ENCODE measurements at places on chromosomes 5 and 9.

DNA sequence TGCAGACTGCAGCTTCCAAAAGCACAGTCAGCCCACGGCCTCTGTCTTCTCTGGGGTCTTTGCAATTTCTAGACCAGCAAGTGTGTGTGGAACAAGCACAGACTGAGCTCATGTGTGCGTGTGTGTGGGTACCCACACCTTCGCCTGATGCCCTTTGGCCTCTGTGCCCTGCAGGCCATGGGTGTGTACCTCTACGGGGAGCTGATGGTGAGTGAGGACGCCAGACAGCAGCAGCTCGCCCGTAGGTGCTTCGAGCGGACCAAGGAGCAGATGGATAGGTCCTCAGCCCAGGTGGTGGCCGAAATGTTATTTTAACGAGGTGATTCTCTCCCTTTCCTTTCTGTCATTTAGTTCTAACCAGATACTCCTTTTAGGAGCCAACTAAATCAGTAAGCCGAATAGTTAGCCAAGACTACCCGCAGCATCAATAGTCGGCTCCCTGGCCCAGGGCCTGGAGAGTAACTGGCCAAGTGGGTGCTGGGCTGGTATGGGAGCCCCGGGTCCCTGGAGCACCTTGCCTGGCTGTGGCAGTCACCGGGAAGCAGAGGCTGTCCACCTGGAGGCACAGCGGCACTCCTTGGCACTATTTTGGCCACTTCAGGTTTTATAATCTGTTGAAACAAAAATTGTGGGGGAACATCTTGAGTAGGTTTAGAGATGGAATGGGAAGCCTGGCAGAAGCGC is 235.0 kb downstream of the FANCC start:
- DNase-seq, result no peak

DNA sequence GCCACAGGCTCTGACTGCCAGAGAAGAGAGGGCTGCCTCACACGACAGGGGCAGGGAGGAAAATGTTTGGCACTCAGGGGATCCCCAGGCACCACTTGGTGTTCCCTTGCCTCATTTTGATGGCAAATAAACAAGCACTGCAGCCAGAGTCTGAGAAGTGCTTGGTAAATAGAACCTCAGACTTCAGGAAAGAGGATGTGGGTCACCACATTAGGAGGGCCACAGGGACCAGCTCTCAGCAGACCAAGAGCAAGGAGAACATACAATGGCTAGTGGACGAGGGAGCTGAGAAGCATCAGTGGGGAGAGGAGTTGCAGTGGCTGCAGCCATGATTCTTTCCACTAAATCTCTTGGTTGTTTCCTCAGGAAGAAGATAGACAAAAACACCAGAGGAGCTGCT is 413.9 kb downstream of the GADD45G start:
- DNase-seq, result no peak

DNA sequence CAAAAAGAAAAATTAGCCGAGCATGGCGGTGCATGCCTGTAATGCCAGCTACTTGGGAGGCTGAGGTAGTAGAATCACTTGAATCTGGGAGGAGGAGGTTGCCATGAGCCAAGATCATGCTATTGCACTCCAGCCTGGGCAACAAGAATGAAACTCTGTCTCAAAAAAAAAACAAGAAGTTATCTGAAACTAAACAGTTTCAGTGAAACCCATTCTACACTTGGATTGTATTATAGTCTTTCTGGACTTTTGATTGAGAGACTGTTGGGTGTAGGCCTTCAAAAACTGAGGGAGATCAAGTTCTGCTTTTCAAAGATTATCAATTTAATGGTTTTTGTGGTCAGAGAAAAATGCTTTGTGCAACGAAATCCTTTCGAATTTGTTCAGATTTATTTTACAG is 34.6 kb upstream of the SPINK5 start:
- DNase-seq, result no peak

DNA sequence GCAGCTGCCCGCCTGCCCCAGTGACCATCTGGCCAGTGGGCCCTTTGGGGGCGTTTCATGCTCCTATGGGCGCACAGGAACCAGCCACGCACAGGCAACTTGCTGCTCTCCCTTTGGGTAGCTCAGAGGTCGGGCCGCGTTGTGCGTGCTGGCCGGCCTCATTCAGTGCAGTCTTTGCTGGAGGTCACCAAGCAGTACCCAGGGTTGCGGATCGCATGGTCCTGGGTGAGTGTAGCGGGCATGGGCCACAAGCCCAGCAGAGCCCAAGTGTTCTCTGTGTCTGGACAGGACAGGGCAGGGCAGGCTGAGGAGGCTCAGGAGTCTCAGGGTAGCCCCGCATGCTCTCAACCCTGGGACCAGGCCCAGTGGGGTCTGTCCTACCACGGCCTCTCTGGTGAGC is 9.9 kb upstream of the MRNIP start:
- no peak for DNase-seq

DNA sequence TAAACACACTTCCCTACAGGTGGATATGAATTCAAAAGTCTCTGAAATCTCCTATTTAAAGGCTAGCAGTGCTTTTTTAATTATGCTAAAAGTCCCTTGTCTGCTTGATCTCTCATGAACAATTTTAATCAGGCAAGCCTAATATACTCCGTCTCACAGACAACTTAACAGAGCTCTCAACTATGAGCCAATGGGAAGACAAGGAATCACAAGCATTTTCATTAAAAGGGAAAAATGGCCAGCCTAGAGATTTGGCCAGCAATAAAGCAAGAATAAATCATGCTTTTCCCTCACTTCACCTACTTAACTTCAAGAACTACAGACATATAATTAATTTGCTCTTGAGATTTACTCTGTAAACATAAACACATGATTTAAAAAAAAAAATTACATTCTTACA is 78.0 kb downstream of the RFX3 start:
- no peak for DNase-seq

- no peak for DNase-seq
Observed at GRCh38 chr5:14577971-14578370, 3.6 kb upstream of the OTULINL start.

GRCh38 chr5:141669520-141669919 is 12.5 kb downstream of the ARAP3 start:
- no peak for DNase-seq

GRCh38 chr9:6923086-6923485 is 165.3 kb downstream of the KDM4C start:
- DNase-seq, result no peak

DNA sequence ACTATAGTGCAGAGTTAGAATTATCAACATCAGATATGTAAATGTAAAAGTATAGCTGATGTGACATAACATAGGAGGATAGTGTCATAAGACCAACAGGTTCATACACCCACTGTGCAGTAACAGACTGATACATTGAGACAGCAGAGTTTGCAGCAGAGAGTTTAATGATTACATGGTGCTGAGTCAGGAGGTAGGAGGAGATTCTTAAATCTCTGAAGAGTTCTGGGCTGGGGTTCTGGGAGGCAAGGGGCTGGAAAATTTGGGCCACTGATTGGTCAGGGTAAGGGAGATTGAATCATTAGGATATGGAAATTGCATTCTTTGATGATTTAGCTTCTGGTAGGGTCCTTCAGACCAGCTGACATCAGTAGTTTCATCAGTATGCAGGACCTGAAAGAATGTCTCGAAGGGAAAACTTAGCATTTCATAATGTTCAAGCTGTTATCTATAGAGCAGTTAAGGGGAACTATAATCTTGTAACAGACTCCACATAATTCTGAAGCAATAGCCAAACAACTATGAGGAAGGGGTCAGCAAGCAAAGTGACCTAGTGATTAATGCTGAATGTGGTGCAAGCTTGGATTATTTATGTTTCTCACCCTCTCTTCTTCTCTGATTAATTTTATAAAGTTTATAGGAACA is 35.6 kb downstream of the CCL28 start:
- DNase-seq, result no peak

DNA sequence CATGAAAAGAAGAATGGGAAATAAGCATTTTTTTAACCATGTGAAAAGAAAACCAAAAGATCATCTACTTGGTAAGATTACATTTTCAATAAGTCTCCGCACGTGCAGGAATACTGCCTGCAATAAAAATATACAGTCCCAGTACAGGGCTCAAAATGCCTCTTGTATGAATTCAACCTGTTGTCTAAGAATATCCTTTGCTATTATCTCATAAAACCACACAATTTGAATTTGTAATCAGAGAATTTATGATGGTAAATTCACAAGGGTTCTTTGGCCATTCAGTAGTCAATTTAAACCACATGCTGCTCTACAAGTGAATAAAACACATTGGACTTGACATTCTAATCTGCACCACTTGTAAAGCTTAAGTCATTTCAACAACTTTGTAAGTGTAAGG is 46.6 kb downstream of the ST8SIA4 start:
- DNase-seq, result no peak

DNA sequence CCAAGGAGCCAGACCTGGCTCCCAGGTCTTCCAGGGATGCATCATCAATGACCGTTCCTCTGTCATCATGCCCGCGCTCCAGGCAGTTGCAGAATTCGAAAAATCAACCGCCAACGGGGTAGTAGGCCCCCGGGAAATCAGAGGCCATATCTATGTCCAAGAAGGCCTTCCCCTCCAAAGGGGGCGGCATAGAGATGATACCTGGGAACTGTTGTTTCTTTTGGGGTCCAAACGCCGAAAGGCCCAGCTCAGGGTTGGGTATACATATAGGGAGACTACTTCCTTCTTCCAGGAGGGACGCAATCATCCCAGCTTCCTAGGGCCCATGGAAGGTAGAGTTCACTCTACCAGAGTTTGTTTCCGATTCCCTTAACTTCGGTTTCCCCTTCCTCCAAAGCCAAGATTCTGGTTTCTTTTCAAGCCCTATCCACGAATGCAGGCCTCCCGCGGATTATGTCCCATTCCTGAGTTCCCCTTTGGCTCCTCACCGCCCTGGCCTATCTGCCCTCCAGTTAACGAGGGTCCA is 754 bp downstream of the DCAF12 start:
- DNase-seq, result no peak

- no peak for DNase-seq
Observed at GRCh38 chr5:999032-999501, 9.5 kb upstream of the NKD2 start.

DNA sequence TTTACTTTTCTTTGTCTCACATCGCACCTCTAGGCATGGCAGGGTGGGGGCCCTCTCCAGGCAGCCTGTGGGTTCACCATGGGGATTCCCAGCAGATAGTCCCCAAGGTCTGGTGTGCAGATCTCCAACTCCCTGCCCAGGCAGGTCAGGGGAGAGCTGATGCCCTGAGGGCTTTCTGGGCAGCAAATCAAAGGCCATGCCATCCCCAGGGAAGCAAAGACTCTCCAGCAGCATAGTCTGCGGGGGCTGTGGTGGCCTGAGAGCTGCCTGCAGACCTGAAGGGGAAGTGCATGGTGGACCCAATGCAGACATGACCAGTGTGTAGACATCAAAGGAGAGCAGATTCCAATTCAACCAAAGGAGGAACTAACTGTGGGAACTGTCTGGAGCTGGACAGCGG is 7.7 kb downstream of the NEURL1B start:
- DNase-seq, result no peak

GRCh38 chr9:87741326-87741725 is 15.4 kb downstream of the CTSL start:
- DNase-seq, result no peak

GRCh38 chr9:31873722-31874121 is 510.7 kb upstream of the ACO1 start:
- no peak for DNase-seq

DNA sequence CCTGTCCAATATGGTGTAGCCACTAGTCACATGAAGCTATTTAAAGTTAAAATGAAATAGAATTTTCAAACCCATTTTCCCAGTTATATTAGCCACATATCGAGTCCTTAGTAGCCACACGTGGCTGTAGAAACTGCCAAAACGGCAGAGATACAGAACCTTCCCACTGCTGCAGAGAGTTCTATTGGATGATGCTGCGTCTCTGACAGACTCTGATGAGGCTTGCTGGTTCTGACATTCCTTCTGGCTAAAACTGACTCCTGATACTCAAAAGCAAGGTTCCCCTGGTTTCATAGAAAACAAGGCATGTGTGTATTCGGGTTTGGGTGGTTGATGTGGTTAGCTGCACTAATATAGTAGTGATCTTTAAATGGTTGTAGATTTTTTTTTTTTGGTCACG is 91.5 kb downstream of the TLE4 start:
- no peak for DNase-seq

DNA sequence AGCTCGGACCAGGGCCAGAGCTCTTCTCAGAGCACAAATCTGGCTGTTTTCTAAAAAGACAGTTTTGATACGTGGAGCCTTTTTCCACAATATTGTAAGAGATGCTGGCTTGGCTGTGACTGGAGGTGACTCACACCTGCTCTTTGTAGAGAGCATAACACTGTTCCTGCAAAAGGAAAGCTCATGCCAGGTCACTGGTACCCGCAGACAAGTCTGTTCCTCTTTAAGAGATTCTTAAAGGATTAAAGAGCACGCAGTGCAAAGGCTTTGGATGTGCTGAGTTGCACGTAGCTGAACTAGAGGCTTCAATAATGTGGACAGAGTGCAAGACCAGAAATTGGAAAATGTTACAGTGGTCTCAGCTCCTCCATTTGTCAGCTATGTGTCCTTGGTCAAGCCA is 19.0 kb downstream of the ACTL7B start:
- no peak for DNase-seq

DNA sequence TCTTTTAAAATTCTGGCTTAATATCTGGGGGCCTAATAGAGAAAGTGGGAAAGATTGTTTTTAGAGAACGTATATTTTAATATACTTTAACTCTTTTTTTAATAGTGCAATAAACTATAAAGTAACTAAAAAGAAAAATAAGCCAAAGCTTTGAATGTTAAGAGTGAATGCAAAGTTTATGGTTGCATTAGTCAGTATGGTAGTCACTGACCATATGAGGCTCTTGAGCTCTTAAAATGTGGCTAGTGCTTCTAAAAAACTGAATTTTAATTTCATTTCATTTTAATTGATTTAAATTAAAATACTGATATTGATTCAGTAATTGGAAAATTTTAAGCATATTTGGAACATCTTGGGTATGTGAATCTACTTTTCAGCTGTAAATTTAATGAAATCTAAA is 310.7 kb downstream of the PJA2 start:
- no peak for DNase-seq

GRCh38 chr5:132214491-132214890 is 13.2 kb downstream of the P4HA2 start:
- no peak for DNase-seq

GRCh38 chr5:161165998-161166660 is 314.1 kb upstream of the ATP10B start:
- no peak for DNase-seq

GRCh38 chr5:64767959-64768357 is 533 bp downstream of the SREK1IP1 start:
- DNase-seq, result no peak

DNA sequence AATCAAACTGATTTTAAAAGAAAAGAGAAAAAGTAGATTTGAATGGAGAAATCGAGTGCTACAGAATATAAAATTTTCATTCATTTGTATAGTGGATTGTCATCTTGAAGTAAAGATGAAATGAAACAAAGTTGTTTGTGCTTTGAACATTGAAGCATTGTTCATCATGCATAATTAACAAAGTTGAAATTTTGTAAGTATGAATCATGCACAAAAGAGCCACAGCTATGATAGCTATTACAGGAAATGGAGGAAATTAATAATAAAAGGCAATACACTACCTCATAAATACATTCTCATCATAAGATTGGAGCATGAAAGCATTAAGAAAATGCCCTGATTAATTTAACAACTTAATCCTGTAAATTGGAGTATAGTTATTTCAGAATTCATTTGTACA is 153.4 kb upstream of the TLX3 start:
- no peak for DNase-seq

All from AG09319 (cell line).